ENCODE measurements at places on chromosomes 5 and 9.

DNA sequence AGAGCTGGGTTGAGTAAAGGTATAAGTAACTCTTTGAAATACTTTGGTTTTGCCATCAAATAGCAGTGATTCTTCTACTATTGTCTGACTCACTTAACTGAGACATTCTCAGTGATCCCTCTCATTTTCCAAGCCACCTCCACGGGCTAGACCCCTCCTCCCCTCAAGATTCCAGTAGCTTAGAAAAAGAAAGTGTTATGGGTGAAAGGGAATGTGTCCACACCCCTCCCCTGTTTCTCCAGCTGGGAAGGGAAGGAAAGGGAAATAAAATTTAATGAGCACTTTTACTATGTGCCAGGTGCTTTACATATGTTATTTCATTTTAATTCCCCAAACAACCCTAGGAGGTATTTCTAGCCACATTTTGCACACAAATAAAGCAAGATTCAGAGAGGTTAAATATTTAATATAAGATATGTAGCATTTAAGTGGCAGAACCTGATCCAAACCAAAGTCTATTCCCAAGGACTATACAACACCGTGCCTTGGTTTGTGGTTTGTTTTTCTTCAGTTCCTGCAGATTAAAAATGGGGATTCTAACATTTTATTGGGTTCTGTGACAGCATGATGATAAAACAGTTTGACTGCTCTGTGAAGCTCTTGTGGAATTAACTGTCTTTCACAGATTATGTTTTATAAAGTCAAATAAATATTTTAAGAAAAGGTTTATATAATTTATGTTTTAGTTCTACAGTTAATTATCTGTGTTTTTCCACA is 135.9 kb downstream of the ZSWIM6 start:
- DNase-seq = no peak

DNA sequence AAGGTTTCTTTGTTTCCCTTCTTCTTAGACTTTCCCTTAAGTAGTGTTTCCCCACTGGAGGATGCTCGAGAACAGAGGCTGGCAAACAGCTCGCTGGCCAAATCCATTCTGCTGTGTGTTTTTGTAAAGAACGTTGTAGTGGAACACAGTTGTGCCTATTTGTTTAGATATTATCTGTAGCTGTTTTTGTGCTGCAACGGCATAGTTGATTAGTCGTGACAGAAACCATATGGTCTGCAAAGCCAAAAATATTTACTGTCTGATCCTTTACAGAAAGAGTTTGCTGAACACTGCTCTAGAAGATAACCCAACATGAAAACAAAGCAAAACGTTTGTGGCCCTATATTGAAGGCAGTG is 47.0 kb upstream of the EGFLAM start:
- no peak for DNase-seq

DNA sequence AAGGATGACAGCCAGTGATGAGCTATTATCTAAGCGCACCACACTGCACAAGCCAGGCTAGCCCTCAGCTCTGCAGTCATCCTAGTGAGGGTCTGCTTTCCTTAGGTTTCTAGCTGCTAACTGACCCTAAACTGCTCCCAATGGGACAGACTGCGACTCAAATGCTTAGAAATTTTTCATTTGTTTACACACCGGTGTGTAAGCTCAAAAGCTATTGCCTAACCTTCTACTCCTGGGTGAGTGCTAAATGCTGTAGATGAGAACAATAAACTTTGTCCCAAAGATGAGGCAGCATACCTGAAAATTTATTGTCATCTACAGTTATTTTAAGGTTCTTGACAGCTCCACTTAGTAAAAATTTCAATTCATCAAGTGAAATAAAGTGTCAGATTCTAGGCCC is 311.4 kb downstream of the TMEM167A start:
- no peak for DNase-seq

DNA sequence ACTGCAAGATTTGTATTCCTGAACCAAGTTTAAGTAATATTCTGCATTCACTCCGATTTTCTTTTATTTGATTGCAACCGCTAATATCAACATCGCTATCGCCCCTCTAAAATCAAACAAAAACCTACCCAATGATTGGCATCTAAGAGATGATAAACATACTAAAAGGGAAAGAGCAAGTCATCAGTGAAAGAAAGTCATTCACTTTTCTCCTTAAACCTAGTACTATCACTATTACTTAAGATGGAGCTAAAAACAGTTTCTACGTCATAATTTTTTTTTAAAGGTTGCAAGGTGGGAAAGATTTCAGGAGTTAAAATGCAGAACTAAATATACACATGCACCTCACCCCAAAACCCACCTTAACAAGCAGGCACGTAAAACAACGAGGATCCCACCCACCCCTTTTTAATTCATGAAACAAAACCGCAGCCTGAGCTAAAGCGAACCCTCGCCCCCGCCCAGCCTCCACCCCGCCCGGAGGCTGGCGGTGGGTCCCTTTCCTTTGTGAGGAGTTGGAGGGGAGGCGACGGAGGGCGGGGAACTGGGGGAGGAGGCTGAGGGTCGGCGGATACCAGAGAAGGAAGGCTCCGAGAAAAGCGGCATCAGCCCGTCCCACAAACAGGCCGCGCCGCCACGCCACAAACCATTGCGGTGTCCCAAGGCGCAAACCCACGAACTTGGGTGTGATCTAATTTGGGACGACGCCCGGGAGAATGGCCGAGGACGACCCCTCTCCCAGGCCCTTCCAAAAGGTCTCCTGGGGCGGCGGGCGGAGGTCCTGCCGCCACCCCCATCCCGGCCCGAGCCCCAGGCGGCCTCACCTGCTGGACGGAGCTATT is 861 bp downstream of the UBQLN1 start:
- DNase-seq = peak; percentile 61

DNA sequence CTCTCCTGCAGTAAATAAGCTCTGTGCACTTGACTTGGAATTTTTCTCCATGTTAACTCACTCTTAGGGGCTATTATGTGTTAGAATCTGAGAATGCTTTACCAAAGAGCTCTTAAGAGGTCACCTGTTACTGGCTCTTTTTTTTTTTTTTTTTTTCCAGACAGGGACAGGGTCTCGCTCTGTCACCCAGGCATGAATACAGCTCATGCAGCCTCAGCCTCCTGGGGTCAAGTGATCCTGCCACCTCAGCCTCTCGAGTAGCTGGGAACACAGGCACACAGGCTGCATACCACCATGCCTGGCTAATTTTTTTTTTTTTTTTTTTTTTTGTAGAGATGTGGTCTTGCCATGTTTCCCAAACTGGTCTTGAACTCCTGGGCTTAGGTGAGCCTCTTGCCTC is 22.1 kb downstream of the HMGXB3 start:
- no peak for DNase-seq

DNA sequence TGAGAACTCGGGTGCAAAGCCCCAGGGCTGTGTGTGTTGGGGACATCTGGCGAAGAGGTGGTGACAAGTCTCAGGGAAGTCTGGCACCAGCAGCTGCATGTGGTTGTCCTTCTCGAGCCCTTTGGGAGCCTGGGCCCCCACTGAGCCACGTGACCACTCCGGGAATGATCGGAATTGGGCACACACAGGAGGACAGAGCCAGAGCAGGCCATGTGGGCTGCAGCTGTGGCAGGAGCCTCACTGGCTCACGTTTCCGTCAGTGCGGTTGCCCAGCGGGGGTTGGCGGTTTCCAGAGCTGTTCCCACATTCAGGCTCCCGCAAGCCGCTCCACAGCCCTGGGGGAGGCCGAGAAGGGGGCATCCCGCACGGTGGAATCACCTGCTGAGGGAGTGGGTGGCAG is 6.8 kb upstream of the CEL start:
- DNase-seq = no peak

DNA sequence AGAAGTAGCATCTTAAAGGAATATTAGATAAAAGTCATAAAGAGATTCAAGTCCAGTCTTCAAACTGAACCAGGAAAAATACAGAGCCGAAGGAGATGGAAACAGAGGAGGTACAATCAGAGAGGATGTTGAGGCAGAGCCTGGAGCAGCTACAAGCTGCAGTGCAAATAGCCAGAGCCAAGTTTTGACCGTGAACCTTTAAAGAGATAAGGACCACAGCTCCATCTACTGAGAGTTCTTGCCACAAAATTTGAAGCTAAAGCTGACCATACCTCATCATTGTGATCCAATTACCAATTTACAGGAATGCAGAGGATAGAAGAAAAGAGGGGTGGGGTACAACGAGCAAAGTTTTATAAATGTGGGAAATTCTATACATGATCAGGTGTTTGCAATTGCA is 10.4 kb upstream of the DEPDC1B start:
- no peak for DNase-seq

DNA sequence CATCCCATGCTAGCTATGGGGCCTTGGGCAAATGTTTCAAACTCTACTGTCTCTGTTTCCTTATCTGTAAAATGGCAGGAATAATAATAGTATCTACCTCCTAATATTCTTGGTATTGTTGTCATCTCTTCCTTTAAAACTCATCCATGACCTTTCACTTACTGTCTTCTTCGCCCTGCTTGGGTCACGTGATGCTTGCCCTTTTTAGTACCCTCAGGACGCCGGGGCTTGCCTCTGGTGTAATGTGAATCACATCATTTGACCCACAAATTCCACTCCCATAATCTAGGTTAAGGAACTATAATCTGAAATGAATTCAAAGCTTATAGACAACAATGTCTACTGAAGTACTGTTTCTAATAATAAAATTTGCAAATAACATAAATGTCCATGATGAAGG is 162.7 kb downstream of the DRD1 start:
- no peak for DNase-seq

DNA sequence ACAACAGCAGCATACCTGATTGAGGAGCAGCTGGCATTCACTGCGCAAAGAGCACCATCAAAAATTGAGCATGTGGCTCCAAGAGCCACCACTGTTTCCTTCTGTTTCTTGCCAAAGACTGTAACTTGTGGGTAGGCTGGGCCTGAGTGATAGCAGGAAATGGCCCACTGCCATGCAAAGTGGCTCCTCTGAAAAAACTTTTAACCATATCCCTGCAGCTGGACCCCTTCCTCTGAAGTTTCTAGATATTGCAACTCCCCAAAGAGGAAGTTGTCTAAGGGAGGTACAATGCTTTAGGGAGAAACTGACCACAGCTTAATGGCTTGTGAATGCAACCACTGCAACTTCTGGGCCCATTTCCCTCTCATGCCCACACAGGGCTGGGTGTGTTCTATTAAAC is 355.4 kb upstream of the PDE4D start:
- DNase-seq = no peak

- no peak for DNase-seq
Observed at GRCh38 chr5:170312301-170312595, 14.7 kb upstream of the LCP2 start.

DNA sequence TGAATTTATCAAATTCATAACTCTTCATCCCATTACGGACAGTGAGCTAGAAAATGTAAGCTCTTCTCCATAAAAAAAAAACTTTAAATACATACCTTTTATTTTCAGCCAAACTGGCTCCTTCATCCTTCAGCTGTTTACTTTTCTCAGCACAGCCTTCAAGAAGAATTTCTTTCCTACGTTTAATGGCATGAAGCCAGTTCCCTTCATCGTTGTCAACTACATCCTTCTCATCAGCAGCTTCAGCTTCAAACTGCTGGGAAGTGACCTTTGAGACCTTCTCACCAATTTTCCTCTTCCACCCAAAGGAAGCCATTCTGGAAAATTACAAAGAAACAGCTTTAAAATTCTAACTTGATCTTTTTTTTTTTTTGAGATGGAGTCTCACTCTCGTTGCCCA is 9.1 kb downstream of the TTC33 start:
- no peak for DNase-seq

GRCh38 chr9:76267284-76267652 is 127.0 kb downstream of the RFK start:
- no peak for DNase-seq

GRCh38 chr5:75509956-75510355 is 1.5 kb downstream of the CERT1 start:
- DNase-seq = no peak

- DNase-seq = no peak
Observed at GRCh38 chr5:22306011-22306410, 547.1 kb downstream of the CDH12 start.

- DNase-seq = no peak
Observed at GRCh38 chr9:137025517-137025966, 2.5 kb downstream of the ABCA2 start.

DNA sequence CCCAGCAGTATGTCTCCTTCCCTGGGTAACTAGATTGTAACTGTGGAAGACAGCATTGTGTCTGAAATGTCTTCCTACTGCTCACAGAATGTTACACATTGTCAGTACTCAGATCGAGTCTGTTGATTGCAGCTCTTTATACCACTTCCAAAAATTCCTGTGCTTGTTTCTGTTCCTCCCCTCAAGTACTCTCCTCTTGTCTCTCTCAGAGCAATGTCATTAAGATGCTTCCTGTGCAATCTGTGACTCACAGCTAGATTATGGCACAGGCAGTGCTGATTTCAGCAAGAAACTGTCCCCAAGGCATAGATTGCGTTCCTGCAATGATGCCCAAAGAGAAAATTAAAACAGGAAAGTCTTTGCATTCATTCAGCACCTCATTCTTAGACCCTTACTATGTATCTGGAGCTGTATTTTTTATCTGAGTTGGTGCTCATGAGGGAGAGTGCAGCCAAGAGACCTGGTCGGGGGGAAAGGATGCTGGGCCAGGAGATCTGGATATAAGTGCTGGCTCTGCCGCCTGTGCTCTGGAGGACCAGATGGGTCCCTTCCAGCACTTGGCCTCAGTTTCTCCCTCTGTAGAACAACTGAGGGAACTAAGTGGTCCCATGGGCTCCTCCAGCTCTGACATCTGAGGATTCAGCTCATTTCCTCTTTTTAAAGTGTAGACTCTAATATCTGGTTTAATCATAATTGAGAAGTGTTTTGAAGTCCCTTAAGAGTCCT is 40.8 kb upstream of the GNPDA1 start:
- DNase-seq = no peak

- DNase-seq = peak; percentile 9
Observed at GRCh38 chr9:129671519-129671918, 6.1 kb downstream of the PRRX2 start.

DNA sequence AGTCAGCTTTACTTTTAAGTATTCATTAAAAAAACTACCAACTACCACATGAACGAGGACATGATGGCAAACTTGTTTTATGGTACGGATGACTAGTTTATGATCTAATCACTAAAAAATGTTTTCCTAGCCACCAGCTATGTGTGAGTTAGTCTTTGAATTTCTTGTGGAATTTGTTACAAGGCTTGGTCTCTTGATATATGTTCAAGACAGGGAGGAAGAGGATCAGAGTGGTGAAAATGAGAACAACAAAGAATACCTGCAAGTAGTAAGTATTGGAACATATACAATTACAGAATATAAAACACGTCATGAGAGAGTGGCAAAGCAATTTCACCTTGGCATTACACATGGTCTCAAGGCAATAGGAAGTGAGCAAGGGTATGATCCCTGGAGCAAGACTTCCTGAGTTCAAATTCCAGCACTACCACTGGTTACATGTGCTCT is 548.6 kb upstream of the TLE4 start:
- no peak for DNase-seq

GRCh38 chr5:139470821-139471300 is at the start of gene SMIM33:
TSS of gene SMIM33 (plus strand) at chr5:139471004. CDS start at chr5:139471122, 118 bp downstream.
- DNase-seq = no peak

- DNase-seq = no peak
Observed at GRCh38 chr9:124322618-124323432, 65.1 kb downstream of the NEK6 start.
